ENCODE measurements at places on chromosomes 6 and 20. TPM values are rescaled to one million over a fixed set of nuclear protein-coding genes. Genes with fewer than 3 reads are reported as not detected.

The OXT gene
- not detected for total RNA-seq

DNA sequence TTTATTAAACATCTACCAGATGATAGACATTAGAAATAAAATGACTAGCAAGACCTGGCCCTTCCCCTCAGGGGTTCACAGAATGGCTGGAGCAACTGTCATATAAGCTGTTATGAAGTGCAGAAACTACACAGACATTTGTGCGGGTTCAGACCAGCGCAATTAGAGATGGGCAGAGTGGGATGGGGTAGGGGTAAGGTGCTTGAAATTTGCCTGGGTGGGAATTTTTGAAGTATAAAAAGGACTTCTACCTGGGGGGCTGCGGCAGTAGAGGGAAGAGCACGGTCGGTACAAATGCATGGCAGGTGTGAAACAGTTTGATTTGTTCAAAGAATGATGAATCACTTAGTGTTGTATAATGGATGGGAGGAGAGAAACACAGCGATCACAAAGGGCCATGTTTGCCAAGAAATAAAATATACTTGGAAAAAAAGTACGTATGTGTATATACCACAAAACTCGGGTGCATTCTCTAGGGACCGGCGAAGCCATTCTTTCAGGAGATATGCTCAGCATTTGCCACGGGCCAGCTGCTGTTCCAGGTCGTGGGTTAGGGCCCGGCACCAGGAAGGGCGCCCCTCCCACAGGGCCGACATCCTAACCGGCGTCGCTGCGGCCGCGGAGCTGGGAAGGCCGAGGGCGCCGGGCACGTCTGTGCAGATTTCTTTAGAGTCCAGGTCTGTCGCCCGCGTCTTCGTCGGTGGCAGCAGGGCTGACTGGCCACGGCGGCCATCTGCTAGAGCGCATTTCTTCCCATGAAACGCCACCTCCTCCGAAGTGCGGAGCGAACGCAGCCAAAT, 809 bp upstream of the NOL7 start:
- peak; percentile 73 for DNase-seq

GRCh38 chr20:37142708-37143107, 36.4 kb upstream of the RPN2 start:
- DNase-seq, result no peak

DNA sequence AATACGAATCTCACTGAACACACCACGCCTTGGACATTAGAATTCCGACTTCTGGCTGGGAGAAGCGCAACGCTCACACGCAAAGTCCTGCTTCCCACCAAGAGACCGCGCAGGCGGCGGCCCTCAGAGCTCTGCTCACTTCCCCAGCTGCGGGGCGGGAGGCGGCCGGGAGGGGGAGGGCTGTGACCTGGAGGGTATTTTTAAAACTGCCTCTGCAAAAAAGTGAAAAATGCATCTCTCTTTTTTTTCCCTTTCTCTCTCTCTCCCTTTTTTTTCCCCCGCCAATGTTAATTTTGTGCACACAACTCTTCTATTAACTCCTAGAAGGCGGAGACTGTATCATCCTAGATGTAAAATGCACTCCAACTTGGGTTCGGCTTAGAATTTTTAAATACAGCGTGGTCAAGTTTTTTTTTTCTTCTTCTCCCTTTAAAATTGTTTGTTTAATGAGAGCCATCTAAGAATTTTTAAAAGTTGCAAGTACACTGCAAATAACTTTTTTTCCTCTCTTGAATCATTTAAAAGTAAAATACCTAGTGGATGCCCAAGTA, 66.4 kb downstream of the STX11 start:
- no peak for DNase-seq

DNA sequence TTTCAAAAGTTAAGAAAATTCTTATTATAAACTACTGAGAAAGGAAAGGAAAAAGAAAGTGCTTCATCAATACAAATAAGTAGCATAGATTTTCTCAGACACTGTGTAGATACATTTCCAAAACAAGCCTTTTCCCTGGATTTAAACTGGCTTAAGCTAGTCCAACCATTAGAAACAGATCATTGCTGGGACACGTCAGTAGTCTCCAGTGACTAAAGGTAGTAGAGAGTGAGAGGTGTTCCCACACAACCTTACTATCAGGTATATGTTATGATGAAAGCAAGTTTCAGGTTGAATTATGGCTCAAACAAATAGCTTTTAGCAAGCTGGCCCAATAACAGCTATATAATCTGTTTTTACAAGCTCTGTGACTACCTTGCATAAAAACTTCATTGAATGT, 47.3 kb upstream of the SLC2A12 start:
- DNase-seq, result no peak
